ENCODE measurements at places on chromosomes 4 and X.

GRCh38 chr4:139015948-139016471 is 429 bp downstream of the NOCT start:
- DNase-seq, result peak; percentile 78

DNA sequence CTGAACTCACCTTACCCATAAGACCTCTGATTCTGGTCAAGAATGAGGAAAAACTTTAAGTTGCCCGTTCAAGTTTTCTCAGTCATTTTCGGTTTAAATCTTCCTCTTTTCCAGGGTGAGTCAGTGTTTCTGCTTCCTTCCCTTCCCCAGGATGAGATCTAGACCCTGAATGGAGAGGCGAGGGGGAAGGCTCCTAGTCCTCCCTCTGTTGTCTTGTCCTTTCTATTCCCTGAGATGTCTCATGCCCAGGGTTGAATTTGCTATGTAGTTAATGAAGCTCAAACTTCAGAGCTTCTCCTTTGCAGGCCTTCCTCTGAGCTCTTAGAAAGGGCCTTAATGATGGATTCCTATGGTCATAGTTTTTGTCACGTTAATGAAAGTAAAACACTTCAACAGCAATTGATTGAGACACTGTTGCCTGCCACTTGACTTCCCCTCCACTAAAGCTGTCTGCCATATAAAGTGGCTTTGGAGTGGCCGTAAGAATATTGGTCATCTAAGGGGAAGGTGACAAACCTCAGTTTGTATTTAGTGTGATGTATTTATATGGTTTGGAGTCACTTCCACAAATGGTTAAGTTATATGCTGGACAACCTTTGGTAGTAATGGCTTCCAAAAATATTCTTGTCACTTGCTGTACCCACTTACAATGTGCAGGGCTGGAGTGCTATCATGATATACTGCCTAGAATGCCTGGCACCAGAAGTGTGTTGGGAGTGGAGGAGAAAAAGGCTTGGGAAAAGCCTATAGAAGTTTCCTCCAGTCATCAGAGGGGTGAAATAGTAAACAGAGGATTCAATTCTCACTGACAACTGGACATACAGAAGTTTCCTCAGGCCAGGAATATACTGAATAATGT is 24.3 kb upstream of the GPRIN3 start:
- DNase-seq, result no peak

DNA sequence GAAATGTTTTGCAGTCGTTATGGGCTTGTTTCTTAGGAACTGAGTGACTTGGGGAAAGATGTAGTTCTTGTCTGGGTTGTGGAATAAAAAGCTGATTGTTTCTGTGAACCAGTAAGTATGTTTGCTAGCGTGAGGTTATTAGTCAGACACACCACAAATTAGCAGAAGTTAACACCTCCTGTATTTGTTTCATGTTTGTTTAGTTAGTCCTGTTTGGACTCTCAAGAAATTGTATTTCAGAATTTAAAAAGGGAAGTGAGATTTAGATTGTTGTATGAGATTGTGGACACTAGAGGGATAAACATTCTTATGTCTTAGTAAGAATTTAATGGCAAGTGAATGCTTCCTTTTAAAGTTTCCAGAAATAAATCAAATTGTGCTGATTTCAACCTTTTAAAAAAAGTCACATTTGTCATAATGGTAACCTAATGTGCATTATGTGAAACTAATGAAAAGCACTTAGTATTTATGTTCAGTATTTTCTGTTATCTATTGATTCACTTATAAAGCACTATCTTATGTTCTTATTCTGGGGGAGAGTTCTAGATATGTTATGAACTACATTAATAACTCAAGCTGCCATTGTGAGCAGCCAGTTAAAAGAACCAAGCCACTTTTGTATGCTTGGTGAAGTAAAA is 25.6 kb downstream of the ATP10D start:
- no peak for DNase-seq

DNA sequence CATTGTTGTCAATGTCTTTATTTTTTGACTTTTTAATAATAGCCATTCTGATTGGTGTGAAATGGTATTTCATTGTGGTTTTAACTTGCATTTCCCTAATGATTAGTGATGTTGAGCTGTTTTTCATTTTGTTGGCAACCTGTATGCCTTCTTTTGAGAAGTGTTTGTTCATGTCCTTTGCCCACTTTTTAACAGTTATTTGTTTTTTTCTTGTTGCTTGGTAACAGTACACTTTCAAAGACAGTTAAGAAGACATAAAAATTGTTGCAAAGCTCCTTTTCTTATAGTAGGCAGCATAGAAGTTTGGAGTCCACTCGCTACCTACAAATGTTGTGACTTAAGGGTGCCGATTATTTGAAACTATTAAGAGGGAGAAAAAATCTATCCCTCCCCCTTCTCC is 48.7 kb upstream of the SLC7A11 start:
- DNase-seq, result no peak

DNA sequence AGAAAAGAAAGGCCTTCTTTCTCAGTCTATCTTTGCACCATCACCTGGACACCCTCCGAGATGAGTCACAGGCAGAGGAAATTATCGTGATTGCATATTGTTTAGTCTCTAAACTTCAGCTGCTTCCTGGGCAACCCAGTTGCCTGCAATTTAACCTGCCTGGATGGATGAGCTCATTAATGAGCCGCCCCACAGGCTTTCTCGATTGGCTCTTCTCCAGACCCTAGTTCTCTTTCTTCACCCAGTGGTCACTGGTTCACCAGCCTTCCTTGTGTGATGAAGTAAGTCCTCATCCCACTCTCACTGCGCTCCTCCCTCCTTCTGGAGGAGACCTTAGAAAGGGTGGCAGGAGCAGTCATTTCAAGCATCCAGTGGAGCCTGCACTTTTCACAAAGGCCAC is 94.4 kb downstream of the SOWAHB start:
- no peak for DNase-seq

DNA sequence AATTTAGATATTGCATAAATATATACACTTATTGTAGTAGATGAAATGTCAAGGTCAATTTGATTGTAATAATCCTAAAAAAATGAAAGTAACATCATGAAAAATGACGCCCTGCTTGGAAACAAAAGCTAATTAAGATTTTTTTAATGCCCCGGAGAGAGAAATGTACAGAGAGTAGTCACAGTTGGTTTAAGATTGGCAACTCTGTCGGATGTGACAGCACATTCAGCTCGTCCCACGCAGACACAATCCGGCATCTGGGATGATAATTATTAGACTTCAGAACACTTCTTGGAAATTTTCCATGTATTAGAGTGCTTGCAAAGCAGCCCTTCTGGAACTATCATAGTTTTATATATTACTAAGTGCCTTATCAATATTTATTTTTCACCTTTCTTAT is 478.0 kb downstream of the PDHA2 start:
- DNase-seq, result no peak

DNA sequence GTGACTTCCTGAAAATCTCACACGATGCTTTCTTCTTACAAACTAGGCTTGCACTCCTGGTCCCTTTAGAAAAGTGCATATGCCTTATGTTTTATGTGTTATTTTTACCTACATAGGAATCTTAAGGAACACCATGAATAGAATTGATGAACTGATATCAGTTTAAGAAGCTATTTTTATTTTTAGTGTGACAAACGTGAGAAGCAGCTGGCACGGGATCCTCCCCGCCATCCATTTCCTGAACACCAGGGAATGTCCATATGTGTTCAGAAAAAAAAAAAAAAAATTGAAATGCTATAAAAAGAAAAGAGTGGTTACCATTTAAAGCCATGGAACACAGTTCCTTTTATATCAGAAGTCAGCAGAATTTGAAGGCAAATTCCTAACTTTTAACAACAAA is 1096.1 kb upstream of the PRKX start:
- no peak for DNase-seq

DNA sequence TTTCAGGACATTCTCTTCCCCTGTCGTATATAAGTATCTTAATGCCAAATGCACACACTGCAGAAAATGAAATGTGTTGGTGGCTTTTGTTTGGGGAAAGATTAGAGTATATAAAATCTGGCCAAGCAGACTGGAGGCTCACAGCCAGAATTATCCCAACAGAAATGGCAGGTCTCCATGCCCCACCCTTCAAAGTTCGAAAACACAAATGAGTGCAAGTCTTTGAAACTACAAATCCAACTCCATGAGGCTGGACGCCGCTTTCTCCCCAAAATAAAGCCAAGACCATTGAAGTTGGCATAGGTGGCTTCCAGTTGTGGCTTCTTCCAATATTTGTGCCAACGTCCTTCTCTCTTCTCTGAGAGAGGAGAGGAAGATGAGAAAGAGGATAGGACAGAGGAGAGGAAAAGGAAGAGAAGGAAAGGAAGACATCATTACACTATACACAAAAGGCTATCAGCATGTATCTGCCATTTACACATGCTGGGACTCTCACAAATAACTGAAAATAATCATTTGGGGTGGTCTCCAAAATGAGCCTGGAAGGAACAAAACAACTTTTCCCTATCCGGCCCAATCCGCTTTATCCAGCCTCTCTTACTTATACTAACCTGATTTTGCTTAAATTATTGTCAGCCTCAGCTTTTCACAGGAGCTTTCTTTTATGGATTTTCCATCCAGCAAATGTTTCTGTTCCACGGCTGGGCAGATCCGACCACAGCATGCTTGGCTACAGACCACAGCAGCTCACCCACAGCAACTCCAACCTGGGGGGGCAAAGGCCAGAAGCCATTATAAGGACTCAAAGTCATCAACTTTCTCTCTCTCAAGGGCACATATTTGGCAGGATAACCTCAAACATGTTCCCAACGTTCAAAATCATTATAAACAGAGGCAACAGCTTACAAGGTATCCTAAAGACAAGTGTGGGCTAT is 71.7 kb downstream of the APBB2 start:
- no peak for DNase-seq

- DNase-seq, result no peak
Observed at GRCh38 chr4:71609167-71609566, 174.7 kb downstream of the GC start.

DNA sequence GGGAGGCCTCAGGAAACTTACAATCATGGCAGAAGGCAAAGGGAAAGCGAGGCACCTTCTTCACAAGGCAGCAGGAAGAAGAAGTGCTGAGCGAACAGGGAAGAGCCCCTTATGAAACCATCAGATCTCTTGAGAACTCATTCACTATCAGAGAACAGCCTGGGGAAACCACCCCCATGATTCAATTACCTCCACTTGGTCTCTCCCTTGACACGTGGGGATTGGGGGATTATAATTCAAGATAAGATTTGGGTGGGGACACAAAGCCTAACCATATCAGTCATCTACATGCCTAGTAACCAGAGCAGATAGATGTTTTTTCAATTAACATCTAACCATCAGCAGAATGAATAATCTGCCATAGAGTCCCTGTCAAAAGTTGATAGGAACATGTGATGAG is 30.4 kb downstream of the FAM13A start:
- no peak for DNase-seq

GRCh38 chr4:142331646-142332045 is 514.5 kb downstream of the INPP4B start:
- no peak for DNase-seq

All from OCI-LY7 (cell line).